ENCODE measurements at places on chromosomes 5 and 9.

- no peak for DNase-seq
These were observed 27.2 kb downstream of the ATP6V0E1 start for GRCh38 chr5:173010547-173011464.

GRCh38 chr5:78758169-78758839, 109.7 kb upstream of the LHFPL2 start:
- DNase-seq, result no peak

- DNase-seq, result no peak
These were observed 166.6 kb downstream of the RFX3 start for GRCh38 chr9:3359048-3359692.

GRCh38 chr5:38809388-38810359, 36.1 kb upstream of the OSMR start:
- DNase-seq, result no peak

- no peak for DNase-seq
These were observed 186.2 kb downstream of the CACNA1B start for GRCh38 chr9:138063785-138064184.

GRCh38 chr5:100900142-100900795, 2.8 kb downstream of the ST8SIA4 start:
- no peak for DNase-seq

DNA sequence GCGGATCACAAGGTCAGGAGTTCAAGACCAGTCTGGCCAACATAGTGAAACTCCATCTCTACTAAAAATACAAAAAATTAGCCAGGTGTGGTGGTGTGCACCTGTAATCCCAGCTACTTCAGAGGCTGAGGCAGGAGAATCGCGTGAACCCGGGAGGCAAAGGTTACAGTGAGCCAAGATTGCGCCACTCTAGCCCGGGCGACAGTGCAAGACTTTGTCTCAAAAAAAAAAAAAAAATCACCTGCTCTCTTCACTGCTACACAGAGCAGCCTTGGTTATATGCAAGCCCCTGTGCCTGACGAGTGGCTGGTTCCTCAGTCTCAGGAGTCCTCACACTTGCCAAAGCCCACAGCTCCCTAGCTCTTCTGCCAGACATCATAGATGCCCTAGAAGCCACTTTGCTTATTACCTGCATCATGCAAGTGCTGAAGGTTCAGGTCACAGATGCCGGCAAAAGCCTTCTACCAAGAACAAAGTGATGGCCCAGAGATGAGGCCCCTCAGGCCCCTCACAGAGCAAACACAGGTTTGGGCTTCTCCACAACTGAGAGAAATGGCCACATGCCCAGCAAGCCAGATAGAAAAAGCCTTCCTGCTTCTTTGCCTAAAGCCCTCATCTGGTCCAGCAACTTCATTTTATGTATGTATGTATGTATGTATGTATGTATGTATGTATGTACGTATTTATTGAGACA, 176.4 kb downstream of the AUH start:
- no peak for DNase-seq

DNA sequence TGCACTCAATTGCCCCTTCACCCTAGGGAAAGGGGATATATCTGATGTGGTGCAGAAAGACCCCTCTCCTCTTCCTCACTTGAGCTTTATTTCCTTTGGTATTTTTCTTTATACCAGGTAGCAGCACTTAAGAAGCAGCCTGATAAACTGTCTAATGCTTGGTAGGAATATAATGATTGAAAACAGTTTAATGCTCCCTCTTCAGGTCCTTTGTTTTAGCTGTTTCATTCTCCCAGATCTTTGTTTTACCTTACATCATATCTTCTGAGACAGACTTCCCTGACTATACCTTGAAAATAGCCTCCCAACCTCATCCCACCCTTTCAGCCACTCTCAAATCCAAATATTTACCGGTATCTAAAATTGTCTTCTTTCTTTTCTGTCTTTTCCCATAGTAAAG, 87.9 kb downstream of the NUDT12 start:
- DNase-seq, result no peak

DNA sequence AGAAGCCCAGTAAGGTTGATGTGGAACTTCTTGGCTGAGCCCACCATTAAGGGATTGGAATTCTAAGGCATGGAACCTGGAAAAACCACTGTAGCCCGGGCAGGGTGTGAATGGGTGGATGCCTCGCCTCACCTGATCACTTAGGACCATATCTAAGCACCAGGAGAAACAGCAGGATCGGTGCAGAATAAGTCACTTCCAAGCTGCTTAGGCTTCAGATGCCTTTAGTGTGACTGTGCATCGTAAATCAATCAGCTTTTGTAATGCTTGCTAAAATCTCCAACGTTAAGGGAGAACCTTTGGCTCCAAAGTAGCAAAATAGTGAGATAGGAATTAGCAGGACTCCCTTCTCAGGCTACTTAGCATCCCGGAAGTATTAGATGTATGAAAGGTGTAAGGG, 103.9 kb upstream of the MEGF10 start:
- no peak for DNase-seq

DNA sequence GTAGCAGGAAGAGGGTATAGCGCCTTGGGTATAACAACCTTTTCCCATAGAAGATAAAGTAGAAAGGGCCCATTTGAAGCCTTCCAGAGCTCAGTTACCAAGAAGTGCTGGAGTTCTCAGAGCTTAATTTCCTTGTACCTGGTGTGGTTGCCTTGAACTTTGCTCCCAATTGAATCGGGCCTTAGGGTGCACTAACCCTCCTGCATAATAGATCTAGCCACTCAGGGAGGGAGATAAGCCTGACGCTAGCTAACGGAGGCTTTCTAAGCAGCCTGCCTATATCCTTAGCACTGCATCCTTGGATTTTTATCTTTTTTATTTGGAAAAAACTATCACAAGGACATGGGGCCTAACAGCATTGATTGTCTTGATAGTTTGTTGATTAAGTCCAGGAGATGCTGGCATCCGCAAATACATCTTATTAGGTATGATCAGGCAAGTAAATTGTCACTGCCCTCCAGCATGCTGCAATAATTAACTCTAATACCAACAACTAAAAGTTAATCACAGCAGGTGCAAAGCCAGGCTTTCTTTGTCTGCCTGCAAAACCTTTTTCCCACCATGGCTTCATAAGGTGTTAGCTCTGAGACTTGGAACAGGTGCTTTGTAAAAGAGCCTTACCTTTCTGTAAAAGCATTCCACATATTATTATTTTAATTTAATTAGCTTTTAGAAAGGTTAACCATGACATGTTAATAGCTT, 199.4 kb downstream of the SREK1 start:
- DNase-seq, result no peak

DNA sequence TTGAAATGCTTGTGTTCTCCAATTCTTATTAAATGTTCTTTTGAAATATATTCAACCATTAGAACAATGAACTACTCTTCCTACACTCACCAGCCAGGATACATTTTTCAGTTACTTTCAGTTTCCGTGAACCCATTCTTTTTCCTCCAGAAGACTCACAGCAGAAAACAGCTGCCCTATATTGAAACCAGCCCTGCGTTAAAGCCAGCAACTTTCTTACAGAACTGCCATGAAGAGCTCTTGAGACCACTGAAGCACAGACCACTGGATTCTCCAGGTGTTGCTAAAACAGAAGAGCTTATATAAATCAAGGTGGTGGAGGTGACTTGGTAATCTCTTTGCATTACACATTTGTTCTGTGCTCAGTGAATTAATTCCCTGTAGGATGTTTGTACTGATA, 365.9 kb upstream of the C9orf72 start:
- DNase-seq, result no peak

GRCh38 chr5:134095293-134095692, 19.2 kb upstream of the TCF7 start:
- DNase-seq, result no peak

- no peak for DNase-seq
These were observed 208.8 kb downstream of the DNAH5 start for GRCh38 chr5:13735691-13736090.

DNA sequence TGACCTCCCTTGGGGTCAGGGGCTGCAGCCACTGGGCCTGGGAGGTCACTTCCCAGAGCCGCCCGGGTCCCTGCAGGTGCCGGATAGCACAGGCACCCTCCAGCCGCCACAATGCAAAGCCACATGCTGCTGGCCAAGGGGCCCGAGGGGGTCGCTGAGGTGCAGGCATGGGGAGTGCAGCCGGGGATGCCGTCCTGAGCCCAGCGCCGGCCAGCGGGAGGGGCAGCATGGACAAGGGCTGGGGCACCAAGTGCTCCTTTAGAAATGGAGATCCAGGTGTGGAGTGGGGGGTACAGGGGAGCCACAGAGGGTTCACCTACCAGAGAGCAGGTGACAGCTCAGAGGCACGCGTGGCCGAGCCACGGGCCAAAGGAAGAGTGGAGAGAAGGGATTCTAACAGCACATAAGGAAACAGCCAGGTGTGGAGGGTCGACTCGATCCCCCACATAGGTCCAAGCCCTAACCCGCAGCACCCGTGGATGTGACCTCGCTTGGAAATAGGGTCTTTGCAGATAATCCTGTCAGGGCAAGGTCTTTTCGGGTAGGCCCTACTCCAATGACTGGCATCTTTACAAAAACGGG, 24.7 kb downstream of the ZDHHC11B start:
- no peak for DNase-seq

DNA sequence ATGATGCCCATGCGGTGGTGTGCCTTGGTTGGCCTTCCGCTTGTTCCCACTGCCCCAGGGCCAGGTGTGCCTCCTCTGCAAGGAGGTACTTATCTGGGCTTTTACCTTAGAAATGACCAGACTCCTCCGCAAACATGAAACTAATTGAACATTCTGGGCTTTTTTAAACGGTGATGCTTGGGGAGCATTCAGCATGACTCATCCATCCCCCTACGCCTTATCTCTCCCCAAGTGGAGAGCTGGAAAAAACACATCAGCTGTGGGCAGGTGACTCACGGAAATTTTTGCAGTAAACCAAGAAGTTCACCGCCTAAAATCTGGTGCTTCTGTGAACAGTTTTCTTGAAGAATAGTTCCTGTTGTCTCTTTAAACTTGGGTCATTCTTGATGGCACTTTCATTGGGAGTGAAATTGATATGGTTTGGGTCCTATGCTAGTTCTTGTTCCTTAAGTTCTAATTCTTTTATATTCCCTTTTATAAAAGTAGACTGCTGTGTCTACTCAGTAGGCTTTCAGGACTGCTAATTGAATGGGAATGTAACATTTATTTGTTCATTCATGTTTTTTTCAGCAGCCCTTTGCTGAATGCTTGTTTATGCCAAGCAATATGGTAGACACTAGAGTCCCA, 39.6 kb downstream of the SFXN1 start:
- peak; percentile 63 for DNase-seq

GRCh38 chr9:2874001-2874750, 30.3 kb upstream of the PUM3 start:
- DNase-seq, result no peak

- DNase-seq, result no peak
These were observed 171.3 kb downstream of the ST8SIA4 start for GRCh38 chr5:100731768-100732167.

DNA sequence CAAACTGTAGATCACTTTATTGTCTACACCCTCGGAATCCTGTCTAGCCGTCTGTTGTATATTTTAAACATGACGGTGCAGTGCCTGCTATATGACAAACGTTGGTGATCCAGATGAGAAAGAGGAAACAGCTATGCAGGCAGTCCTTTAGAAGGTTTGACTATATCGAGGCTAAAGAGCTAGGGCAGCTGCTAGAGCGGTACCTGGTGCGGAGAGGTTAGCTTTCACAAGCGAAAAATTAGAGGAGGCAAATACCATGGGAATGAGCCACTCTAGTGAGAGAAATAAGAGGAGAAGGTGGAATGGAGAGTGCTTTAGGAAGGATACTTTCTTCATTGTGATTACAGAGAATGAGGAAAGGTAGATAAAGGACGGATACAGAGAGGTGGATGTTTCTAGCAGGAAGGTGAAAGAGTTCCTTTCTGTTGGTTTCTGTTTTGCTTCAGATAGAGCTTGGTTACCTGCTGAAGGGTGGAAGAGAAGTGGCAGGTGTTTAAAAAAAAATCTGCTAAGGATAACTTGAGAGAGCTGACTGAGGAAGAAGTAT, 959 bp upstream of the FBXL17 start:
- DNase-seq, result no peak

DNA sequence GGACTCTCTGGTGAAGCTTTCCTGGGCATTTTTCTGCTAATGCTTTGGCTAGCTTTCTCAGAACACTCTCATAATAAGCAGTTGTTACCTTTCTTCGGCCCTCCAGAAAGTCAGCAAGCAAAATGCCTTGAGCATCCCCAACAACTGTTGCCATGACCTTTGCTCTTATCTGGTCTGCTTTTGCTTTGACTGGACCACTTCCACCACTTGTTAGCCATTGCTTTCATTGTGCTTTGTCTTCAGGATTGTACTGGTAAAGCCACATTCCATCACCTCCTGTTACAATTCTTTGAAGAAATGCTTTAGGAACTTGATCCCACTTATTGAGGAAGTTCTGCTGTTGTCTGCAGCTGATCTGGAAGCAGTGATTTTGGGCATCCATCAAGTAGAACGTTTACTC, 35.7 kb downstream of the RAD50 start:
- DNase-seq, result no peak

- DNase-seq, result no peak
These were observed 2.0 kb downstream of the LIFR start for GRCh38 chr5:38554403-38554802.

GRCh38 chr5:107539726-107540330, 130.9 kb downstream of the EFNA5 start:
- no peak for DNase-seq

GRCh38 chr9:133004999-133005760, 25.6 kb upstream of the GTF3C5 start:
- no peak for DNase-seq

- no peak for DNase-seq
These were observed 81.7 kb downstream of the MACROH2A1 start for GRCh38 chr5:135317286-135317685.

- no peak for DNase-seq
These were observed 67.1 kb upstream of the SLC1A1 start for GRCh38 chr9:4423207-4423610.

DNA sequence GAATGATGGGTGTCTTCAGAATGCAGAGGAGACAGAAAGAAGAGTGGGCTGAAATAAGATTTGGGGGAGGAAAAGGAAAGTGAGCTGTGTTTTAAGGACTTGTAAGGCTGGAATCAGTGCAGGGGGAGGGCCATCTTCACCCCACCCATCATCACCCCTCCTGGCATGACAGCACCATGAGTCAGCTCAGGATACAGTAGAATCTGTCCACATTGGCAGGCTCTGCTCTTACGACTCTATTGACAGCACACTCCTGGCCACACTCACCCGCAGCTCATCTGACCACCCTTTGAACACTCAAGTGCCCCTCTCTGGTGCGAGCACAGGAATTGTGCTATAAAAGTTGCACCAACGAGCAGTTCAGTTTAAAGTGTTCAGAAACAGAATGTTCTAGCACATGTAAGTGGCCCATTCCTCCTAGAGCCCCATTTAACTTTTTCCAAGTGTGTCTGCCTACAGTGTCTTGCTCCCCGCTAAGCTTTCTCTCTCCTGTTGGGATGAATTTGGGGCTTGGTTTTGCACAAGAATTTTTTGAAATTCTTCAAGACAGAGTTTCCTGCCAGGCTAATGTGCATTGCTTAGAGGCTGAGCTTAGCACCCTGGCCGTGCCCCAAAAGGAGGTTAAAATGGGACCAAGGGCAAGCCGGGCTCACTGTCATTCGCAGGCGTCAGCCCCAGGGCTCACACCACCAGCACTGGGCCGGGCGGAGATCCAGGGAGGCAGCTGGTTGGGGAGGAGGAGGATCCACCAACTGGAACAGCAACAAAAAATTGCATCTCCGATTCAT, 12.0 kb downstream of the ADRA1B start:
- DNase-seq, result no peak

- DNase-seq, result no peak
These were observed 134.1 kb downstream of the NUDT12 start for GRCh38 chr5:103428411-103428871.

- DNase-seq, result no peak
These were observed 16.1 kb upstream of the LNPEP start for GRCh38 chr5:96919754-96920197.
